Hematopoietic multipotent progenitor cell treated with erythropoietin and hydrocortisone succinate and interleukin-3 and kit ligand, for 8 days (in vitro differentiated cells): ENCODE measurements at places on chromosomes 7 and 10.

DNA sequence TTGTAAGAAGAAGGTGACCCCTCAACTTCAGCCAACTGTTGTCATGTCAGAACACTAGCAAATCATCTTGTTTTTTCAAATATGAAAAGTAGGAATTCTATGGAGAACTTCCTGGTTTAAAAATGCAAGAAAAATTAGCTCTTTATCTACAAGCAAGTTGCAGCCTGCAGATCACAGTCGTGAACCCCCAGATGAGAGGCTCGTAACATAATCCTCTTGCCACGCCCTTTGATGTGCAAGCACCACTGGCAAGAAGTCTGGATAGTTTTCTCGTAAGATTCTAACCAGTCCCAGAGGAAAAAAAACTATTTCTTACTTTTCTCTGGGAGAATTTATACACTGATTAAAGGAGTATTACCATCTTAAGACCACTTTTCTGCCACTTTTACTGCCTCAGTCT lies 132.3 kb downstream of the DPY19L1 start:
- DNase-seq, result no peak

DNA sequence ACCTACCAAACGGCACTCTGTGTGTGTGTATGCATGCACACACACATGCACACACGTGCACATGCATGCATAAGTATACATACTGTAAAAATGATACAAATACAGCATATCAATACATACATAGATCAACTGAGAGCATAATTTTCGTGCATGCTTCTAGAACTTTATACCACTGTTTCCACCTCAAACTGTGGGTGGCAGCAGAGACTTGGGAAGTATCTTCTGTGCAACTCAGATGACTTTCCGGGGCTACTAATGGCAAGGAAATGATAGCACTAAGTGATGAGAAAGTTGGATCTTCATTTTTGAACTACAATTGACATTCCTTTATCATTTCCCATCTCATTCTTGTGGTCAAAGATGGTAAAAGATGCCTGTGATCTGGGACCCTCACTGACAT lies 570.7 kb downstream of the REEP3 start:
- DNase-seq, result peak; percentile 5

DNA sequence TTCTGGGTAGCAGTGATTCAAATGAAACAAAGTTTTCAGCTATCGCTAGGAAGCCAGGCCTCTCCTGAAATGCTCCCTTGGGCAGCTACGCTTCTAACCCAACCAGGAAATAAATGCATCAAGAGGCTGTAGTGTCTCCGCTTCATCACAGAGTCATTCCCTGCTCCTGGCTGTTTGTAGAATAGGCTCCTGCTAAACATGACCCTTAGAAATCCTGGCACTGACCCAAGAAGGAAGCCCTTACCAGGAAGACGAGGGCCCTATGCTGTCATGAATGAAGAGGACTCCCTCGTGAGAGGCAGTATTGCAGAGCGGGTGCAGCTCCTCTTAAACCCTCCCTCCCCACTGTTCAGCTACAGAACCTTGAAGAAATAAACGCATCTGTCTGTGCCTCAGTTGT lies 48.3 kb downstream of the NOD1 start:
- no peak for DNase-seq

DNA sequence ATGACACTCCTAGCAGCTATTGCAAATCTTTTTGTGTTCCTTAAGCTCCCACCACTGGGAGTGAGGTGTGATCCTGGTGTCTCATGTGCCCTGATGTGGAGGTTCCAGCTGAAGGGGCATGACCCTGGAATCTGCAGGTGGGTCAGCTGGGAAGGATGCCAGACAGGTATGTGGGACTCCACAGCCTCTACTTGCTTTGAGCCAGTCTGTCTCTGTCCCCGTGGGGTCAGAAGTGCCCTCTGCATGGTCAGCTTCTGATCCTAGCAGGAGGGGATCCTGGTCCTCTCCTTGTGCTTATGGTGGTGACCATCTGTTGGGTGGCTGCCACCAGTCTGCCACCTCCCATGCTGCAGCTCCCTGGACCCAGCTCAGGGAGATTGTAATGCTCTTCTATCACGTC lies 51.1 kb upstream of the COMTD1 start:
- DNase-seq, result no peak

- no peak for DNase-seq
These were observed 45.5 kb downstream of the JAKMIP3 start for GRCh38 chr10:132111121-132111731.

- no peak for DNase-seq
These were observed 7.9 kb downstream of the TUBAL3 start for GRCh38 chr10:5396556-5397300.

DNA sequence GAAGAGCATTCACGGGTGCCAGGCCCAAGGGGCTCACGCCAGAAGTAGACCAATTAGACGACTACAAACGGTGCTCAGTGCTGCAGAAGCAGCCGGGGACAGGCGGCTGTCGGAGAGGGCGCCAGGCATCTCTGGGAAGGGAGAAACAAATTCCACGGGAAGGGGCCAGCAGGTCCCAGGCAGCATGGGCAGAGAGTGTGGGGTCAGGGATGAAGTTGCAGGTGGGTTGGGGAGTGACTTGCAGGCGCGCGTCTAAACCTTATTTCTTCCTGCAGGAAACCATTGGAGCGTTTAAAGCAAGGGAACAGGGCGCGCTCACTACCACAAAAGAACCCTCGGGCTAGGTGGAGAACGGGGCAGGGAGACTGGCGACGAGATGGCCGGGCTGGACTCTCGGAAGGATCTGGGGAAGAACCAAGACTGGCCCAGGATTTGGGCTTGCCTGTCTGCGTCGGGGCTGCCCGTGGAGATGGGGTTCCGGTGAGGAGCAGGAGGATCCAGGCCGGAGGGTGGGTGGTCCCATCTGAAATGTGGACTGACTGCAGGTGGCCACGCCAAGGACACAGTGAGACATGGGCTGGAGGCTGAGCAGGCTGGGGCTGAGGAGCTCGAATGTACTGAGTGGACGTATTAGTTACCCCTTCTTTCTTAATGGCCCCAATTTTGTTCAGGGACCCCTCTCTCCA lies 116.3 kb upstream of the DIP2C start:
- no peak for DNase-seq

DNA sequence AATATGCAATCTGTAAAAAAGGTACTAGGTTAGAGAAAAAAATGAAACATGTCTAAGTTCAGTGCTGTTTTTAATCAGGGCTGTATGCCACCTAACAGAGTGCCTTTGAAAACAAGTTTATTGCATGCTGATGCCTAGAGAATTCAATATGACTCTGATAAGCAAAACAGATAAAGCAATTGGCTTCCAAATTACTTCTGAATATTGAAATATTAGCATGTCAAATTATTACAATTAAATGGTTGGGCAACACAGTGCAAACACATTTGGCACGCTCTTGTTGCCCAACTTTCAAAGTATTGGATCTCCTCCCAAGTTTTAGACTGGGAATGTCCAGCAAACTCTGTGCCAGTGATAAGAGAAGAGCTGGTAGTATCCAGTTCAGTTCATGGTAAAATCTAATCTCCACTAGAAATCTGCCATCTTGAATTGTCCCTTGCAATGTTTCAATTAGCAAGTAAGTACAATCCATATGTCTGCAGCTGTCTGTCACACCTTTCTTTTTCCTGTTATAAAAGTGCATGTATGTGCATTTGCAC lies 65.2 kb upstream of the FAM133B start:
- peak; percentile 48 for DNase-seq

GRCh38 chr7:46484906-46485305 lies 563.8 kb upstream of the IGFBP3 start:
- DNase-seq, result no peak

DNA sequence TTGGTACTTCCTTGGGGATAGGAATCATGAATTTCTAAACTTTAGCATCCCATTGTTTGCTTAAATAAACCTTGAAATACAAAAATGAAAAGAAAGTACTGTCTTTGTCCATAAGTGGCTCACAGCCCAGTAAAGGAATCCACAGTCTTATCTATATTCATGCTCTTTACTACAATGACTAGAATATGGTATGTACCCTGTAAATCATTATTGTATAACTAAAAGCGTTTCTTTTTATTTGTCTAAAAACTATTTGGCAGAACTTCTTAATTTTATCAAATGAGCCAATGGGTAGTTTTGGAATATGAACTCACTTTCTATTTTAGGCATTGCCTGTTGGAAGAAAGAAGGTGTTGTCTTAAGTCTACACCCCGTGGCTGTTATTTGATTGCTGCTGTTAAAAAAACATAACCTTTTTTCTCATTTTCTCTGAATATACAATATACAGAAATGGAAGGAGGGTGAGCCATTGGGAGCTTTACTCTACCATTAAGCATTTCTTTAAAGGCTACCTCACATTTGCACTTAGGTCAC lies 12.4 kb upstream of the STRIP2 start:
- no peak for DNase-seq

GRCh38 chr10:33790521-33791271 lies 456.2 kb upstream of the NRP1 start:
- DNase-seq, result no peak

GRCh38 chr7:1210321-1210978 lies 22.2 kb upstream of the UNCX start:
- no peak for DNase-seq

DNA sequence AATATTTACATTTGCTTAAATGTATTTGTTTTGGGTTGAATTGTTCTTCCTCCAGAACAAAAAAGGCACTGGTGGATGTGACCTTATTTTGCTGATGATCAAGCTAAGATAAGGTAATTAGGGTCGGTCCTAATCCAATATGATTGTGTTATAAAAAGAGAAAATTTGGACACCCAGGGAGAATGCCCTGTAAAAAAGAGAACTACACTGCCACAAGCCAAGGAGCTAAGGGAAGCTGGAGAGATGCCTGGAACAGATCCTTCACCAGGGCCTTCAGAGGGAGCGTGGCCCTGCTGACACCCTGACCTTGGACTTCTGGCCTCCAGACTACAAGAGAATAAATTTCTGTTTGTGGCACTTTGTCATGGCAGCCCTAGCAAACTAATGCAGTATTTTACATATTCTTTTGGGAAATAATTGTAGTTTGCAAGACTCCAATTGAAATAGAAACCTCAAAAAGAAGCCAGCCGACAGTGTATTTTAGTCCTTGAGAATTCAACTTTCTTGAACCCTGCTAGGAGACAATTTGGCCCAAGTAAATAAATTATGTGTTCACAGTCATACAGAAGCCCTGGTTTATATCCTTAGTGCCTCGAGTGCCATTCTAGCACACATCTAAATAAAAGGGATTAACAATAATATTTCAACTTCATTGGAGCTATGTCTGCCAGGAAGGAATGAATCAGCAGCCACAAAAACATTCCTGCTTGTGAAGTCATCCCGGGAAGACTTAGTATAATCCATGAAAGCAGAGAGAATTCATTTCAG lies 164.6 kb downstream of the PKD1L1 start:
- DNase-seq, result no peak

DNA sequence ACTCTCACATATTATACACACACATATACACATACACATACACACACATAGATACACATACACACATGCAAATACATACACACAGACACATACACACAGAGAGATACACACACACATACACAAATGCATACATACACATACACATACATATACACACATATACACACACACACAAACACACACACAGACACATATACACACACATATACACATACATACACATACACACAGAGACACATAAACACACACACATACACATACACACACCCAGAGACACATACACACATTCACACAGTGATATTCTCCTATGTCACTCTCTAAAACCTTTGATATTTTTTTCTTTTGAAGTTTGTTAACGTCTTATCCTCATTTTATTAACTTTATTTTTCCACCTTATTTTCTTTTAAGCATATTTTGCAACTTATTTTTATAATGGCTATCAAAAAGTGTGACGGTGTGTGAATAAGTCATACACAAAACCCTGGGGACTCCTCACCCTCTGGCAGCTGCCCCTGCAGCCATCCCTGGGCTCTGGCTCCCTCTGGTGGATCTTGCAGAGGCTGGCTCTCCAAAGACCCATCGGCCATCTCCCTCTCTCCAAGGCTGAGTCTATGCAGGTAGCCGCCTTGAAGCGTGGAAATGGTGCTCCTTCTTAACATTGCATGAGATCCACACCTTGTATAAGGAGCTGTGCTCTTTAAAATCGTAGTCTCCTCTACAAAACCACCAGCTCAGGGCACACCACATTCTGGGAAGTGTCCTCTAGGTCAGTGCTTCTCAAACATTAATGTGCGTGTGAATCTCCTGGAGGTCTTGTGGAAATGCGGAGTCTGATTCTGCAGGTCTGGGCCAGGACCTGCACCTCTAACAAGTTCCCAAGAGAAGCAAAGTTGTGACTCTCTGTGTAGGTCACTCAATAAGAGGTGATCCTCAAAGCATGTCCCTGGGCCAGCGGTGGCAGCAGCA lies 4.1 kb upstream of the C10orf120 start:
- DNase-seq, result peak; percentile 55

DNA sequence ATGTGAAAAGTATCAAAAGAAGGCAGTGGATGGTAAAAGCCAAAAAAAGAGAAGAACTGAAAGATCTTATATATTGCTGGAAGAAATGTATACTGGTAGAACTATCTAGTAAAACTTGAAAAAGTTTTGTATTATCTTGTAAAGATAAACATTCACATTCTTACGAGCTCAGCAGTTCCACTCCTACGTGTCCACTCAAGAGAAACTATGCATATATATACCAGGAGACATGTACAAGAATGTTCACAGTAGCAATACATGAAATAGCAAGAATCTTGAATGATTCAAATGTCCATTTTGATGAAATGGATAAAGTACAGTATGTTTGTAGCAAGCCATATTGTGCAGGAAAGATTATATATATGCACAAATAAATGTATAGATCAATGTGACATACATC lies 155.0 kb downstream of the RNF133 start:
- DNase-seq, result no peak

- no peak for DNase-seq
These were observed 146.4 kb downstream of the ARL4A start for GRCh38 chr7:12833829-12834228.

DNA sequence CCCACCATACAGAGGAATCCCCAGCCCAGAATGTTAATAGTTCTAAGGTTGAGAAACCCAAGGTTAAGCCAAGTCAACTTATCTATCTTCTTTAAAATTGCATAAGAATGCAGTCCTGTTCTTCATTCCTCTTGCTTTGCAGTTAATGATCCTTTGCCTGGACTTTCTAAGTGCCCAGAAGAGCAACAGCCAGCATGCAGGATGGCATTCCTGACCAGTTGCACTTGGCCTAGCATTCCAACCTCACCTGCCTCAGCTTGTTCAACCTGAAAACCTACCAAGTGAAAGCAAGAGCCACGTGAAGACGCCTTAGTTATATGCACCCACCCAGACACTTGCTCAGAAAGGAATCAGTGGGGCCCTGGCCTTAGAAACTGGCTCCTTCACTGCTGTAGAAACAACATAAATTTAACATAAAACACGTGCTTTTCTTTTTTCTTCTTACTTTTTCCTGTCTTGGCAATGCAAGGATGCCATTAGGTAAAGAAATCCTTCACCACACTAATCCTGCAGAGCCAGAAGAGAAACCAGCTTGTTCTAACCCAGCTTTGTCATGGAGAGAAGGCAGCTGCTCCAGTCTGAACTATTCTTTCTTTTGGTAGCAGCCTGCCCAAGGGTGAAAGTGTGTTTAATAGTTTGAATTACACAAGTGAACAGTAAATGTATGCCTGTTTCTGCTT lies 25.0 kb downstream of the EGFR start:
- DNase-seq, result no peak

GRCh38 chr10:74246495-74246894 lies 95.5 kb downstream of the ADK start:
- DNase-seq, result no peak
